ENCODE measurements at places on chromosomes 13 and 19. TPM values are rescaled to one million over a fixed set of nuclear protein-coding genes. Genes with fewer than 3 reads are reported as not detected.

Gene POLD1
- polyA plus RNA-seq, result 93.9 TPM

Gene PINLYP
- 12.4 TPM for polyA plus RNA-seq

Gene PIP5K1C
- 18.6 TPM for polyA plus RNA-seq

Gene ZNF256
- polyA plus RNA-seq, result 4.9 TPM

Gene ZNF571
- 5.6 TPM for polyA plus RNA-seq

DNA sequence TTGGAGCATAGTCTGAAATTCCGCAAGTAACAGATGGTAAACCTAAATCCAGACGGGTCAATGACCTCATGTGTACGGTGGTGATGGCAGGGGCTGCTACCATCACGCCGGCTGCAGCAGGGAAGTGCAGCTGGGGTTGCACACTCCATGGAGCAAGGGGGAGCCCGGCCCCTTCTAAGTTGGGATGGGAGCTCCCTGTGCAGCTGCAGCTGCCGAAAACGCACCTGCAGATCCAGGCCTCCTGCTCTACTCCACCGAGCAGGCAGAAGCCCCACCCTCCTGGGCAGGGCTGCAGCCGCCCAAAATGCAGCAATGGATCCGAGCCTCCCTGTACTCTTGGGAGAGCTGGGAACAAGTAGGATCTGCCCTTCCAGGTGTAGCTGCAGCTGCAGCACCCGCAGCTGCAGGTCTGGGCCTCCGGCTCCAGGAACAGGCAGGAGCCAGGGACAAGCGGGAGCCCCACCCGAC lies 25.5 kb downstream of the KBTBD6 start:
- DNase-seq, result no peak

- DNase-seq, result no peak
Observed at GRCh38 chr13:112974671-112975070, 5.7 kb downstream of the MCF2L start.
